Stimulated activated CD4-positive, alpha-beta T cell treated with anti-CD3 and anti-CD28 coated beads, Interleukin-1b, Interleukin-23, amount 100 ng/mL, for 48 hours (primary cell): ENCODE measurements at places on chromosomes 11 and 22.

- DNase-seq: no peak
These were observed 5.4 kb upstream of the C11orf86 start for GRCh38 chr11:66969584-66970225.

GRCh38 chr11:69035946-69036340 is 12.8 kb upstream of the TPCN2 start:
- no peak for DNase-seq

- no peak for DNase-seq
These were observed 253.3 kb downstream of the BUD13 start for GRCh38 chr11:116519499-116519898.

DNA sequence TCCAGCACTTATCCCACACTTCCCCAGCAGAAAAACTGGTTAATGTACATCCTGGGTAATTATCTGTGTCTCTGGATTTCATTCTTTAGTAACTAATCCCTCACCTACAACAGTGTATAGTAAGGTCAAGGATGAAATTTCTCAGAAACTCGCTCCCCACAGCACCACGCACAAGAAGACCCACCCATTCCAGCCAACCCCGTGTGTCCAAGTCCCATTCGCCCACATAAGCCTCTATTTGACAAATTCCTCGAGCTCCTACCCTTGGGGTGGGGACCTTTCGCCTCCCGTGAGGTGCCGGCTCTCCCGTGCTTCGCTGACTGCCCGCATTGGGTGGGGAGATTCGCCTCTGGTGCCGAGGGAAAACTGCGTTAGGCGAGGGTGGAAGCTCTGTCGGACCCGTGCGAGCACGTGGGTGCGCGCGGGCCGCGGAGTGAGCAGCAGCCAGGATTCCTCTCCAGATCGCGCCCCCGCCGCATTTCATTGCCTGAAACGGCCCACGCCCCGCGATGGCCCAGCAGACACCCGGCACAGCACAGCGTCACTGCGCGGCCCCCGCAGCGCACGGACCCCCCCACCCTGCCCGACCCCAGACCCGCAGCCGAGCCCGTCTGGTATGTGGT is 866 bp downstream of the EXPH5 start:
- DNase-seq: peak; percentile 10

GRCh38 chr11:76205252-76206076 is 838 bp downstream of the WNT11 start:
- no peak for DNase-seq

DNA sequence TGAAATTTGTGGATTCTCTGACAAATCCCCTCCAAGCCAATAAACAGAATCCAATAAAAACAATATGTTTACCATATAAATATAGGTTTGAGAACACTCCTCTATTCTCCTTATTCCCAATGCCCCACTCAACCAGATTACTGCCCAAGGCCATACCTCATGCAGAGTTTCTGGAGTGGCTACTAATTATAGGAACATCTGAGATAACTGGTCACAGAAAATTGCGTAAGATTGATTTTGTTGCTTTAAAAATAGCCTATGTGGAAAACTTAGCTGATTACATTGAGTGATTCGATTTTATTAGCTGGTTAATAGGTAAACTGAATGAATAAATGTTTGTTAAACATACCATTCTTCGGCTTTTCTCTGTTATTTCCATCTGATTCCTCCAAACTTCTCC is 48.0 kb downstream of the ME3 start:
- DNase-seq: no peak

DNA sequence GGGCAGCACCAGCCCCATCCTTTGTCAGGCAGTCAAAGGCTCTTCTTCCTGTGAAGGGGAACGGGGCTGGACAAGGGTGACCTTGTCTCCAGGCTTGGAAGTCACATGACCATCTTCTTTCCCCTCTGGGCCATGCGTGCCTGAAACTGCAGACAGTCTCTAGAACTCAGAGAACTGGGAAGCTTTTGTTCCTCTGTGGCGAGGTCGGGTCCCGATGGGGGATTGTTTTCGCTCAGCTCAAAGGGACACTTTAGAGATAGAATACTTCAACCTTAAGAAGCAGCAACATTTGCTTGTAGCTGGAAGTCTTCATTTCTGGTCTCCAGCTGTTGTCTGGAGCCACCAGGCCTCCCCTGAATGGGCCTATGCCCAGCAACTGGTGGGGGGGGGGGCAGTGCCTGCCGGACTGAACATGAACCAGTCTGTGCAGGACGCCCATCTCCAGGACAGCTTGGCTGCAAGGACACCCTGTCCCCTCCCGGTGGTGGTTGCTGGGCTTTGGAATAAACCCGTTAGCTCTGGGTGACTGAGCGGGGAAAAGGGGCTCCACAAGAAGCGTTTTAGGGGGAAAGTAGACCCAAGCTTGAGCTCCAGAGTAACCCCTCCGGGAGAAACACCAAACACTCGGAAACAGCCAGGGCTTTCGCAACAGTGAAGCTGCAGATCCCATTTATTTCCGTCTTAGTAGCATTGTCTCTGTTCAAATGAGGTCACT is 55.7 kb upstream of the EMID1 start:
- no peak for DNase-seq

- DNase-seq: no peak
These were observed 433.4 kb downstream of the BRD1 start for GRCh38 chr22:49394116-49394785.

DNA sequence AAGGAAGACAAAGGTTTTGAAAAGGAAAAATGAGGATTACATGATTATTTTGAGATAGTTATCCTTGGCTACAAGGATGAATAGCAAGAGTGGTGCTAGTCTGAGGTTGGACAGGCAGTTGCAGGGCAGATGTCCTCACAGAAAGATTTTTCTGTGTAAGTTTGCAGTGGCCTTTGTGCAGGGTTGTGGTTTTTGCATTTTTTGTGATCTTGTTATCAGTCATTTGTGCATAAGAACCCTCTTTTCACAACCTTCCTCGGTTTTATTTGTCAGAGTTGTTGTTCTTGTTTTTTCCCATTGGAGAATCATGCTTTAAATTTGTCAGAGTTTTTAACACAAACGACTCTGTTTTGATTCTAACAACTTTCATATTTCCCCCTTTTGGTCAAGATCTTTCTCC is 1.4 kb downstream of the CCDC134 start:
- no peak for DNase-seq

DNA sequence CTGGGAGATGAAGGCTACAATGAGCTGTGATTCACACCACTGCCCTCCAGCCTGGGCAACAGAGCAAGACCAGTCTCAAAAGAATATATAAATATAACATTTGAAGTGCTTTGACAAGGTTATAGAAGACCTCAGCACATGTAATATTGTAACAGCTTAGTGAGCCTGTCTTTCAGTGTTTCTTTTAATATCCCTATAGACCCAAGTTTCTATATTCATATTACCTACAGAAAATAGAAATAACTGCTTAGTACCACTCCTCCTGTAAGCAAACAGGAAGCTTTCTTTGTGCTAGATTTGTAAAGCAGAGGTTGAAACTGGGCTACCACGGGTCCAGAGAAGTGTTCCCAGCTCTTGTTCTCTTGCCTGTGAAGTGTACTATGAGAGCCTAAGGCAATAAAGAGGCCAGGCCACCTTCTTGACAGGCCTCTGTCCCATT is 68.2 kb downstream of the PPP2R1B start:
- no peak for DNase-seq

DNA sequence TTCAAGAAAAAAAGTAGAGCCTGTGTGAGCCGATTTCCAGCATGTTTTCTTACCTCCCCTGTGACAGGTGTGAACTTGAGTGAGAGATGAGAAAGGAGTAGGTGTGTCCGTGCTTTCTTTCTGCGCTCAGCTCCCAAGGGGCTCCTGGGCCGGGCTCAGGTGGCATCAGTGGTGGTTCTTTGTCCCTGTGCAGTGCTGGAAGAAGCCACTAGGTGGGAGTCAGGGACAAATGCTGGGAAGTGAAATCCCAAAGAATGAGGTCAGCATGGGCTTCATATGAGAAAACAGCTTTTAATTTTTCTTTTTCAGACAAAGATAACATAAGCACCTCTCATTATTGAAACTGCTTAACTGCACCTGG is 57.8 kb downstream of the PPFIBP2 start:
- DNase-seq: no peak

DNA sequence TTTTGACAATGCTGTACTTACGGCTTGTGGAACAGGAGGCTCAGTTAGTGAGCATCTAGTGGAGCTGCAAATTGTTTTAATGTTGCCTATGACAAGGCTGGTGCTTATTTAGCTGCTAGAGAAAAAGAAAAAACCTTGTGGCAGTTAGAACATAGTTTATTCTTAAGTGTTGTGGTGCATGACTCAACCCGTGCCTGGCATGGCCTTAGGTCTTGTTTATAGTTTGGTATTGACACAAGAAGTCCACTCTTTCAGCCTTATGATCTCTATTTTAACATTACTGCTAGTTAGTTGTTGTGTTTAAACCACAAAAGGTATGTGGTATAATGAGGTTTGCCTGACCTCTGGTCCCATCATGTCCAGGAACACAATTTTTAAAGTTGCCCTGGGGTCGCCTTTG is 744.6 kb downstream of the FAM181B start:
- DNase-seq: no peak

DNA sequence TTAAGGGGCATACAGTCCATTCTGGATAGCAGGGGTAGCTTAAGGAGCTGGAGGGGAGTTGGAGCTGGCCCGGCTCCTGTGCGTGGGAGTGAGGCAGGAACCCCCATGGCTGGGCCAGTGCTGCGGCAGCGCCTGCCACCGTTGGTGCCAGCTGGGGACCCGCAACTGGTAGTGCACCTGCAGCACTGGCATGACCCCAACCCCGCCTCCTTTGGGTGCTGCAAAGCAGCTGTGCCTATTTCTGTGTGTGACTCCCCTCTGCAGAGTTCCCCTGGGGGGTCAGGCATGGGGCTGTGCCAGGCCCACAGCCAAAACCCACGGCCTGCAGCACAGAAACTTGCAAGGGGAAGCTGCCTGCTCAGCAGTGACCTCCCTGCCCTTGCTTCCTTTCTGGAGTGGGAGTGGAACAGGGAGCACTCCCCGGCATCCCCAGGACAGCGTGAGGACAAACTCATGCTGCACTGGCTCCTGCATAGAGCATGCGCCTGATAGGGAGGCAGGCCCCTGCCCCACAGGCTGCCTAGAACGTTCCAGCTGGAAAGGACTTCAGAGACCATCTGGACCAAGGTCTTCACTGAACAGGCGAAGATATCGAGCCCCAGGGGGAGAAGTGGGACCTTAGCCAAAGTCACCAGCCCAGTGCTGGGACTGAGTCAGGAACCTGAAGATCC is 26.2 kb upstream of the RAB1B start:
- no peak for DNase-seq

DNA sequence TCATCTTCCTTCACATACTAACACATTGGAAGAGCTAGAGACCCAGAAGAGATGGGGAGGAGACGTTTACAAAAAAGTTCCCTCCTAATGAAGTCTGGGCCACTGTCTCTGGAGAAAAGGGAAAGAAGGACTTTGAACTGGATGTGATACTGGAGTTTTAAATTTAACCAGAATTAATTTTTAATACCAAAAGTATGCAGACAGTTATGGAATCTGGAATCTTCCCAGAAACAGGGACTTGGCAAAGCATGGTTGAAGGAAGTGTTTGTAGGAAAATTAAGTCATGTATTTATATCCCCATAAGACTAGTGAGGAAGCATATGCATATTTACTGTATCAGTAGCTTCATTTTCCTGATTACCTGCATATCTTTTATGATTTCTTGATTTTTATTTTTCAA is 215.5 kb downstream of the TTC28 start:
- no peak for DNase-seq

DNA sequence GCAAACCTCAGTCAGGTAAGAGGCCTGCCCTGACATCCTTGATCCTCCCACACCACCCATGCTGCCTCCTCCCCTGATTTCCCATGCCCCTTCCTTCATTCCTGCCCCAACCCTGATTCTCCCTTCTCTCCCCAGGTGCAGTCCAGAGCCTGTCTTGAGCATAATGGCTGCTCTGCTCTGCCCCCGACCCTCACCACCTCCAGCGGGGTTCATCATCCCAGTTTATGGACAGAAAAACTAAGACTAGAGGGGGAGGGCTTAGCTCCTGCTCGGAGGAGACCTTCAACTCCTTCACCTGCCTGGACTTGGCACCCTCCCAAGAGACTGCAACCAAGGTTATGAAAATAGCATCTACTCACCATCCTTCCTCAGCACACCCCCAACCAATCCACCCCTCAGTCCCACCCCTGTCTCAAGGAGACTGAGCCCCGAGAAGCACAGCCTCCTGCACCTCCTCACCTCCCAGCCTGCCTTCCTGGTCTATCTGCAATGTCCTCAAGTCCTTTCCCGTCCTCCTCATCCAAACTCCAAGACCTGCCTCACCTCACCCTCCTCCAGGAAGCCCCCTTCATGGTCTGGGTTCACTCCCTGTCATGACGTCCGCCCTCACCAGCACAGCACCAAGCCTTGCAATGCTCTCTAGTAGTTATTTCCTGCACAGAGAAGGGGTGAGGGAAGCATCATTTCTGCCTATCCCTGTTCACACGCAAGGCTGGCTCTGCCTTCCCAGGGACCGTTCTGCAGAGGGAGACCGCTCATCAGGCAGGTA is 103.1 kb downstream of the PDE2A start:
- no peak for DNase-seq

DNA sequence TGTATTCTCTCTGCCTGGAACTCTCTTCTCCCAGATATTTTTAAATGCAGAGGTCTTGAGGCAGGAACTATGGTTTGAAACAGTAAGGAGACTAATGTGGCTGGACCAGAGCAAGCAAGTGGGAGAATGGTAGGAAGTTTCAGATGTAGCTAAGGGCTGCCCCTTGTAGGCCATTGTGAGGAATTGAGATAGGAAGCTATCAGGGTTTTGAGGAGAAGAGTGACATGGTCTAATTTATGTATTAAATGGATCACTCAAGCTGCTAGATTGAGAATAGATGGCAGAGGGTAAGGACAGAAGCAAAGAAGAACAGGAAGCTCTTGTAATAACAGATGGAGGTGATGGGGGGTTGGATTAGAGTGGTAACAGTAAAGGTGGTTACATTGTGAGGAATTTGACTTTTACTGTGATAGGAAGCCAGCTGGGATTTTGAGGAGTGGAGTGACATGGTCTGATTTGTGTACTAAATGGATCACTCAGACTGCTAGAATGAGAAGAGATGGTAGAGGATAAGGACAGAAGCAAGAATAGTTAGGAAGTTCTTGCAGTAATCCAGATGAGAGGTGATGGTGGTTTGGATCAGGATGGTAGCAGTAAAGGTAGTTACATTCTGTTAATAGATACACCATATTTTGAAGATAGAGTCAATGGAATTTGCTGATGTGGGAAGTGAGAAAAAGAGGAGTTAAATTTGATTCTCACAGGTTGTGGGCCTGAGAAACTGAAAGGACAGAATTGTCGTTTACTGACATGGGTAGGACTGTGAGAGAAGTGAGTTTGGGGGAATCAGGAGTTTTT is 63.0 kb downstream of the HIPK3 start:
- DNase-seq: no peak

DNA sequence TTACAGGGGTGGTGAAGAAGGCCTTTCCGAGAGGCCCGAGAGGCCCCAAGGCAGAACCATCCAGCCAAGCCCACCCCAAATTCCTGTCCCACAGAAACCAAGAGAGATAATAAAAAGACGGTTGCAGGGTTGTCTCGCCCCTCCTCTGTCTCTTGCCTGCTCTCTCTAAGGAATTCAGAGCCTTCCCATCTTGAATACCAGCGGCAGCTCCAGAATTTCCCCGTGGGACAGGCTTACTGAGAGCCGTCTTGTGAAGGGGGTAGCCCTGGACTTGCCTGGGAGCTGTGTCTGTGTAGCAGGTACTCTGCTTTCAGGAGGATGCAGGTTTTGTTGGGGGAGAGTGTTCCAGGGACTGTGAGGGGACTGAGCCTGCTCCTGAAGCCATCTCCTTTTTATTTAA is 9.6 kb upstream of the EIF3D start:
- no peak for DNase-seq
